ENCODE measurements at places on chromosomes 5 and 9.

GRCh38 chr9:135724186-135724787, 22.3 kb downstream of the KCNT1 start:
- no peak for DNase-seq

DNA sequence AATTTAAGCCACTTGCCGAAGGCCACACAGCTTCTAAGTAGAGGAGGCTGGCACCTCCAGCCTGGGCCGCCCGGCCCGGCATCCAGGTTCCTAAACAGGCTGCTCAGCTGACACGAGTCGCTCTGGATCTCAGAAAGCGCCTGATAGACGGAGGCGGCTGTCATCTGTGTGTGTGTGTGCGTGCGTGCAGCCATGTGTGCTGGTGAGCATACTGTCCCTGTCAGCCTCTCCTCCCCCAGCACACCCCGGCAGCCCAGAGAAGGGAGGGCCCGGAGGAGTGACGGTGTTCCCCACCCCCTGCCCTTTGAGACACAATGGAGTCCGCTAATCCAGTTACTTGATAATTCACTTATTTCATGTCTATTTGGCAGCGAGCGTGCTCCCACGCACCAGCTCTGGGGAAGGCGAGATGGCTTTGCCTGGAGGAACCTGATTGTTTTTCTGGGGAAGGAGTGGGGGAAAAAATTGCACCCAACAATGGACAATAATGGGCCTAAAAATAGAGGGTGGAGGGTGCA, 20.0 kb downstream of the NTNG2 start:
- no peak for DNase-seq

DNA sequence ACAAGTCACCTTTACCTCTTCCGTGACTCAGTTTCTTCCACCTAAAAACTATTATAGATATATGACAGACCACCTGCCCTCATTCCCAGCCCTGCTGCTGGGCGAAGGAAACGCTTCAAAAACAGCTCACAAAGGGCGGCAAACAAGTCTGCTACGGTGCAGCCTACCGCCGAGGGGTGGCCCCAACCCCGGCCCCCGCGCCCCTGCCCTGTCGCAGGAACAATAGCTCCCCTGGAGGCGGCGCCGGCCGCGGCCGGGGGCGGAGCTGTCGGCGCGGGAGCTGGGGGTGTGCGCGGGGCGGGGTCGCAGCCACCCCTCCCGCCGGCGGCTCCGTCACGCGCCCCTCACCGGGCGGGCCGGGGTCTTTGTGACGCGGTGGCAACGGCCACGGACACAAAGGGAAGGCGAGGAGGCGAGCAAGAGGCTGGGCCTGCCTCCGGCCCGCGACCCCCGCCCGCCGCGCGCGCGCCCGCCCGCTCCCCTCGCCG, at the start of gene TMEFF1:
TMEFF1 (plus strand) TSS at position 362 of the 488 bp plus-strand sequence. CDS start 396 bp downstream, outside the sequence.
- peak; percentile 80 for DNase-seq

GRCh38 chr9:128972956-128973355, 25.5 kb downstream of the NUP188 start:
- no peak for DNase-seq

DNA sequence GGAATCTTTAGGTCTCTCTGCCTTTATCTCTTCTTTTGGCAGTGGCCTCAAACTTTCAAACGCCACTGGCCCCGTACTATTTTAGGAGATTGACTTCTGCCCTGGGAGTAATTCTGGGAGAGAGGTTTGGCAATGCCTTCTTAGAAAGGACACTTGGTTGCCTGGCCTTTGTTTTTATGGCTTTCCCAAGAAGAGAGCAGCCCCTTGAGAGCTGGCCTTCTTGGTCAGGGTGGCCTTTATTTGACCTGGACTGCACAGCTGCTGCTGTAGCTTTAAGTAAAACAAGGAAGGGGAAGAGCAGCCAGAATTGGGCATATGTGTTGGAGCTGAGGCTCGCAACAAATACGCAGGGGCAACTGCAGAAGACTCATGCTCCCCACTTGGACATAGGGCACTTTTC, 60.8 kb downstream of the PTPN3 start:
- no peak for DNase-seq

DNA sequence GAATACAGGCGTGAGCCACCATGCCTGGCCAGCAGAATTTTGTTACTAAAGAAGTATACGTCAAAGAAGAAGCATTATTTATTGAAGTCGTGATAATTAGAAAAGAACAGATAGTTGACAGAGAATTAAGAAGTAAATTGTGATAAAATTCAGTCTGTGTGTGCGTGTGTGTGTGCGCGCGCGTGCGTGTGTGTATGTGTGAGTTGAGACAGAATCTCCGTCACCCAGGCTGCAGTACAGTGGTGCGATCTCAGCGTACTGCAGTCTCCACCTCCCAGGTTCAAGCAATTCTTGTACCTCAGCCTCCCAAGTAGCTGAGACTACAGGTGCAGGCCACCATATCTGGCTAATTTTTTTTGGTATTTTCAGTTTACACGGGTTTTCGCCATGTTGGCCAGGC, 77.8 kb downstream of the ERBIN start:
- DNase-seq, result no peak

GRCh38 chr9:105114964-105115728, 129.3 kb upstream of the SLC44A1 start:
- DNase-seq, result no peak

- DNase-seq, result no peak
These were observed 149.5 kb upstream of the LHFPL2 start for GRCh38 chr5:78797936-78798672.

DNA sequence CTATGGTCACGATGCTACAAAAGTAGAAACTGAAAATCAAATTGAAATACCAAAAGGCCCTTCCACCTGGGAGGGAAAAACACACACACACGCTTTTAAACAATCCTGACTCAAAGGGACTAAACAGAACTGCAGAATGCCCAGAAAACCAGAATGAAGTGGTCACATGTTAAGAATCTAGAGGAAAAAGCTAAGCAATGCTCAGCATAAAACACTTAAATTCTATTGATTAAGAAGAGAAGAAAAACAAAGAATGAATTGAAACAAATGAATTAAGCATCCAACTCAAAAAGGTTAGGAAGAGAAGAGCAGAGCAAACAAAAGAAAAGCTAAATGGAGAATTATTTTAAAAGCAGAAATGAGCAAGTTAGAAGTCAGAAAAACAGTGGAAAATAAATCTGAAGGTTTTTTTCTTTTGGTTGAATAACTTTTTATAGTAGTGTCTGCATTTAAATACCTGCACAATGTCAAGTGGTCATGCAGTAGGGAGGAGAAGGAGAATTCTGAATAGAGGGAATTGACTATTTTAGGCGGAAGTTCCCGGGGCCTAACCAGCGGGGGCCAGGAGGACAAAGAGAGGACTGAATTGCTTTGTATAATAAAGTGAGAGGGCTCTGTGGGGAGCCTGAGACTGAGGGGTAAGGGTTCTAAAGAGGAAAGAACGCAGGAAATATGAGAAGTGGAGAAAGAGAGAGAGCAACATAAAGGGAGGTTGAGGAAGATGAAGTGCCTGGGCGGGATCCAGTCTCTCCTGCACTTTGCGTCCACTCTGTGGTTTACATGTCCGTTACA, 146.8 kb downstream of the ATPSCKMT start:
- DNase-seq, result no peak

GRCh38 chr5:424301-425110, 18.5 kb upstream of the EXOC3 start:
- DNase-seq, result no peak

- no peak for DNase-seq
These were observed 25.8 kb upstream of the COL15A1 start for GRCh38 chr9:98917746-98918487.

DNA sequence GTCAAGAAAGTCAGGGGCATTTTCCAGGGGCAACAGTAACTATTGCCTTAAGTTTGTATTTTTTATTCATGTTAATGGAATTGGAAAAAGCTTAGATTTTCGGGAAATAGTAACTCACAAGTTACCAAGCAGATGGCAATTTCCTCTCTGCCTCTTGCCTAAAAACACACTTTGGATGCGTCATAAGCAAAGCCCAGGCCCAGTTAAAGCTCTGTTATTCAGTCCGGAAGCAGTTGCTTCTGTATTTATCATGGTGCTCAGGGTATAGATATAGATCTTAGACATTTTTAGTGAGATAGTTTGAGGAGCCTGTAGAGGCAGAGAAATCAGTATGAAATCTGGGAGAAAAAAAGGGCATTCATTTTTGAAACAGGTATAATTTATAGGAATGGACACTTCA, 260.3 kb upstream of the TNC start:
- no peak for DNase-seq

DNA sequence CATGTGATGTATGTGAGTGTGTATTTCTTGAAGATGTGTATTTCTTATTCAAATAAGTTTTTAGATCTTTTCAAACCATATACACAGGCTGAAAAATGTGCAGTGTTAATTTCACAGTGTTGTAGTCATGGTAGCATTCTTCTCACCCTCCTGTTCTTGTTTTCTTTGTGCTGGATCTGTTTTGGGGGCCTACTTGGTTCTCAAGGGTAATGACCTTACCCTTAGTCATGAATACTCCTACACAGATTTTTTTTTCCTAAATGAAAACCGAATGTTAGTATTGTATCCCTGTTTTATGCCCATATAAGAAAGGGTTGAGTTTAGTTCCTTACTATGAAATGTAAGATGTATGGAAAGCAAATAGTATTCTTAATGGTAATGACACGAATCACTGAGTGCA, 88.0 kb downstream of the SLC44A1 start:
- DNase-seq, result no peak

DNA sequence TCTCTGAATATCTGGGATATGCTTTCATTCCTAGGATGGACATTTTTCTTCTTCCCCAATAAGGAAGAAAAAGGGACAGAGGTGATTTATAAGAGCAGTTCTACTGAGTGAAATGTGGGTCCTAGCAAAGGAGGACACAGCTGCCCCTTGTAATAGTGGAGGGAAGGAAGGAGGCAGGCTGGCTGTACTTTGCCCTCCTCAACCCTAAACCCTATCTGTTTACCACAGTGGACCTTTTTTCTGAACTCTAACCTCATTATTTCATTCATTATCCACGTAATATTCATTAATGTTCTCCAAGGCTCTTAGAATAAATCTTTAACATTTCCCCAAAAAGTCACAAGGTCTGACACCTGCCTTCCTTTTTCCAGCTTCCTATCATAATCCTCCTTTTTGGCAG, 37.8 kb downstream of the GHR start:
- DNase-seq, result no peak

DNA sequence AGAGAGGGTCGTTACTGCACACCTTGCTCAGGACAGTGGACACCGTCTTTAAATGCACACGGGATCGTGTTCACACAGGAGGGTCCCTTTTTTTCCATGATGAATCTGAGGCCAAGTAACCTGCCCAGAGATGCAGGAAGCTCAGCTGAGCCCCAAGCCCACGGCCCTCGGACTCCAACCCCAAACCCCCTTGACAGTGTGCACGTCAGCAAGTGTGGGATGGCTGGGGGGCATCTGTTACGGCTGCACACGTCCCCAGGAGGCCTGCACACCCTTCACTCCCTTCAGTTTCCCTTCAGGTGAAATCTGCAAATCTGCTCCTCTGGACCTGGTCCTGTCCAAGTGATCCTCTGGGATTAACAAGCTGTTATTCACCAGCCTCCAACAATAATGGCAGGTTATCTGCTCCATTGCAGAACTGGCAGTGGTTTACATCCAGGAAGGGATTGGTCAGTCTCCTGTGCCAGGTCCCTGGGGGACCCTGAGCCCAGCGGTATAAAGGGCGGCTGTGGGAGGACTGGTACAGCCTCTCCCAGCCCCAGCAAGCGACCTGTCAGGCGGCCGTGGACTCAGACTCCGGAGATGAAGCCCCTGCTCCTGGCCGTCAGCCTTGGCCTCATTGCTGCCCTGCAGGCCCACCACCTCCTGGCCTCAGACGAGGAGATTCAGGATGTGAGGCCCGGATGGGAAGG, at the start of gene LCN1:
LCN1 (plus strand) TSS at position 525 of the 692 bp plus-strand sequence; CDS start at position 583, 58 bp downstream.
- no peak for DNase-seq

- DNase-seq, result no peak
These were observed 169.2 kb downstream of the MEF2C start for GRCh38 chr5:88713818-88714217.

DNA sequence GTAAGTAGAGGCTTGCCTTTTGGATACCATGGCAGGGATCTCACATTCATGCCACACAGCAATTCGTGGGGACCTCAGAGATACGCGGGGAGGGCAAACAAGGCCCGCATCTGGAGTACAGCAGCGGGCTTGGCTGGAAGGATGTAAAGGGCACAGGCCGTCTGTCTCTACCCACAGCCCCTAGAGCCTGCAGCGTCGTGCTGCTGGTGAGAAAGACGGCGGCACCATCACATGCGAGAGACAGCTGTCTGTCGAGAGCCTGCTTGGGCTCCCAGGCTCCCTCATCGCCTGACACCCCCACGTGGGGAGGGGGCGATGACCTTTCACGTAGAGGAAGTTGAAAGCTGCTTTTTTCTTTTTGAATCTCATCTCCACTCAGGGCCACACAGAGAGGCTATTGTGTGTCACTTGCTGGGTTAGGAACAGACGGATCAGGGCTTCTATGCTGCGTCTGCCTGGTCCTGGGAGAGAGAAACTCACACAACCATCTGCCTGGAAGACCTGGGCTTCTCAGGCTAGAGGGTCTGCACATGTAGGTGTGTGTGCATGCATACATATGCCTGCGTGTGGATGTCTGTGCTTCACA, 134.6 kb upstream of the PPP1R26 start:
- no peak for DNase-seq

GRCh38 chr5:131685516-131686171, 50.6 kb upstream of the RAPGEF6 start:
- DNase-seq, result no peak

DNA sequence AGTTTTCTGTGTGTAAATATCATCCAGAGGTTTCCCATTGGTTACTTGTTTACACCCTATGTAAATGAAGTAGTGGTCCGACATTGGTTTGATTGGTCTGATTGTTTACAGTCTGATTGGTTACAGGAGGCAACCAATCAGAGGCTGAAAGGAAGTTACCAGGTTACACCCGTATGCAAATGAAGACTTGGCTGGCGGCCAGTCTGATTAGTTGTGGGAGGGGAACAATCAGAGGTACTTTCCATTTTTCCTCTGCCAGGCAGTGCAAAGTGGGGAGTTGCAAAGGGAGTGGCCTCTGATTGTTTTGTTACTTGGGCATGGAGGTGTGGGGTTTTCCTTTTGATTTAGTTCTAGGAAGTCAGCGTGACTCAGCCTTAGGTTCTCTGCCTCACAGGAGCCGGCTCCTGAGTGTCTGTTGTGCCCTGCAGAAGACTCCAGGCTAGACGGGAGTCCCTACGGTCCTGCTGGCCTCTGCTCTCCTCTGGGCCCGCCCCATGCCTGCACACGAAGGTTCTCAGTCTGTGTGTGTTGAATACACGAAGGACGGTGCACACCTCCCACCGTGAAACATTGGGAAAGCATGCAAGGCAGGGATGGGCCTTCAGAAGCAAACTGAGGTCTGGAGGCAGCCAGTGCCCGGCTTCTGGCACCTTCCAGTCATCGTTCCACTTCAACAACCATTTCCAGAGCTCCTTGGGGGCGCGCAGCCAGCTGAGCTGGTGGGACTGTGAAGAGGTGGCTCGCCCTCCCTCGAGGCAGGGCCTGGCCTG, 42.9 kb downstream of the OLFM1 start:
- no peak for DNase-seq

GRCh38 chr5:168260353-168261226, 30.9 kb upstream of the WWC1 start:
- DNase-seq, result no peak

DNA sequence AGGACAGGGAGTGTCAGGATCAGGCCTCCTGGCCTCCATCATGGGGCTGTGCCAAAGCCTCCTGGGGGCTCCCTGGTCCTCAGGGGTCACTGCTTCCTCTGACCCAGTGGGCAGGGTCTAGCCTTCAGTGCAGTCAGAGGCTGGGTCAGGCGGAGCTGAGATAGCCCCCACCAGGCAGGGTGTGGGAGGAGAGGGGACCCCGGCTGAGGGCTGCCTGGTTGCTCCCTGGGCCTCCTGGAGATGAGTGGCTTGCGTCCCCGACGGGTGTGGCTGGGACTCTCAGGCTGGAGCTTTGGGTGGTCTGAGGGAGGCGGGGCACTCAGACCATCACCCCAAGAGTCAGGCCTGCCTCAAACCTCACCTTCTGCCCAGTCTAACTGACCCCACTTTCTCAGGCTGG, 21.7 kb downstream of the FAM163B start:
- no peak for DNase-seq

All from HuH-7 (cell line).